ENCODE measurements at places on chromosomes 5 and 9.
A peak's percentile ranks its signal among the peaks of the same experiment; 100 is the strongest.

GRCh38 chr9:120857481-120857880 lies 14.8 kb upstream of the PSMD5 start:
- DNase-seq: no peak

GRCh38 chr5:53545744-53546143 lies 14.7 kb upstream of the NDUFS4 start:
- no peak for DNase-seq

GRCh38 chr5:67813877-67814539 lies 401.5 kb upstream of the PIK3R1 start:
- DNase-seq: no peak

DNA sequence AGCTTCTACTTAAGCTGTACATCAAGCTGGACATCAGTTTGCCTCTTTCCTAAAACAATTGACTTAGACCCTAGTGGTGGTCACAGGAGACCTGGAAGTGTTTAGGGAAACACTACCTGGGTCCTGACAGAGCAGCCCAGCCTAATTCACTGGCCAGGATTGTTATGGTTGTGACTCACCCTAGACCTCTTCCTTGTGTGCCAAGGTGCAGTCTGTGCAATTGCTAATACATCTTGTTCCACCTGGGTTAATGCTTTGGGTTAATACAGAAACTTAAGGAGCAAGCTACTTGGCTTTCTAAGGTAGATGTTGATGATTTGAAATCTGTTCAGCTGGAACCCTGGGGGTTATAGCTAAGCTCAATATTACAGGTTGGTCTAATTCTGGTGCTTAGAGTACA lies 48.7 kb upstream of the SLC46A2 start:
- no peak for DNase-seq

DNA sequence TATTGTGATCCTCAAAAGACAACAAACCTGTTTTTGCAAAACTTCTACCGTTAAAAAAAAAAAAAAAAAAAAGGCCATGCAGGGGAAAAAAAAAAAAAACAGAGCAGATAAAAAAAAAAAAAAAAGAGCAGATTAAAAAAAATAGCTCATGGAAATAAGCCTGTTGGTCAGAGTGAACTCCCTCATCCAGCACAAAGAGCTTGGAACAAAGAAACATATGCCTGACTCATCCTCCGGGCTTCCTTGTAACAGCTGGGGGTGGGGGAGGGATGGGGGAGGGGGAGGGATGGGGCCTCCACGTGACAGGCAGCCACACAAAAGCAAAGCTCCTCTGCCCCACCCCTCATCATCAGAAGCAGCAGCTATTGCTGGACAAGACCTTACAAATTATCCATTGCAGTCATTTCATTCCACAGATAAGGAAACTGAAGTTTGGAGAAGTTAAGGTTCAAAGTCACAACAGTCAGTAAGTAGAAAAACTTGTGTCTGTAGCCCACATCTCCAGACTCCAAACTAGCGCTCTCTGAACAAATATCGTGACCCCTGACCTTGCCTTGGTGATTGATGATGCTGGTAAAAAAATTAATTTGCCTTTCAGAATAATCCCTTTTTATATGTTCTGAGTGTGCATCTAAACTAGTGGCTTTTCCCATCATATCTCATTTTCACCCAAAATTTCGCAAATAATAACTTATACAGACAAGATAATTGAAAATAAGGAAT lies 38.9 kb downstream of the SLC35D2 start:
- DNase-seq: peak; percentile 3

DNA sequence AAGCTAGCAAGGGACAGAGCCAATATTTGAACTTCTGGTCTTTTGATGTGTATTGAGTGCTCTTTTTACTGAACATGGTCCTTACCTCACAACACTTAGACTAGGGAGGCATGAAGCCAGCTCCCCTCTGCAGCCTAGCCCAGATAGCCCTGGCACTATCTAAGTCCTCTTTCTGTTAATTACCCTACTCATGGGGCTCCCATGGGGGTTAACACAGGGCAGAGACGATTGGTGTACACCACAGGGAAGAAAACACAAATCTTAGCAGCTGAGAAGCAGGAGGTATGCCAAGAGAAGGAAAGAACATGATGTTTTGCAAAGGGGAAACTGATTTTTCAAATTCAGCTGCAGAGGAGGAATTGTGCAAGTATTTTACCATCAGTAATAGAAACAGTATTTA lies 383.8 kb downstream of the TMEM232 start:
- DNase-seq: no peak

GRCh38 chr5:55236800-55237199 lies 3.4 kb upstream of the CCNO start:
- no peak for DNase-seq

DNA sequence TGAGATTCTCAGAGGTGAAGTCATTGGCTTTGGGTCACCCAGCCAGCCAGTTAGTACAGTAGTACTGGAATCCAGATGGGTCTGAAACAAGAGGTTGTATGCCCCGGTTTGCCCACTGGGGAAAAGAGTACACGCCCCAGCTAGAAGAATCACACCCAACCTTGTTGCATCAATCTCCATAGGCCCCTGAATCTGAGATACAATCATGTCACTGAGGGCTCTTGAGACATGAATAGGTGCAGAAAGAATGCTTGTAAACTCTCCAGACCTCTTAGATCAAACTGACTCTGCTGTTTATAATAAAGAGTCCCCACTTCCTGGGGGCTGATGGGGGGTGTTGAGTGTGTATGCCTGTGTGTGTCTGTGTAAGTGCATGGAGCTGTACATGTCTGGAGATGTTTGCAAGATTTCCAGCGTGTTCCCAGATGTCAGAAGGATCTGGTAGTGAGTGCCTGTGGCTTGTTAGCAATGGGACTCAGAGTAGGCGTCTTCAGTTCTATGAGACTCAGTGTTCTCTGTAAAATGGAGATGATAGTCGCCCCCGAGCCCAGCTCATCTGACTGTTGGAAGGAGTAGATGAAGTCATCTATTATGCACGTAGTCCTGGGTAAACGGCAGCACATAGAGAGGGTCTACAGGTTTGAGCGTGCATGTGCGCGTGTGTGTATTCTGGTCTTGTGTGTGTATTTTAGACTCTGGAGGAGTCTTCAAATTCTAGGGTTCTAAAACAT lies 48.2 kb downstream of the COL27A1 start:
- no peak for DNase-seq

- DNase-seq: no peak
Measured at GRCh38 chr9:4837261-4838188, 44.8 kb downstream of the RCL1 start.

- no peak for DNase-seq
Measured at GRCh38 chr5:173767574-173768266, 120.4 kb upstream of the CPEB4 start.

GRCh38 chr9:36218411-36218901 lies 27.7 kb downstream of the CLTA start:
- DNase-seq: no peak

DNA sequence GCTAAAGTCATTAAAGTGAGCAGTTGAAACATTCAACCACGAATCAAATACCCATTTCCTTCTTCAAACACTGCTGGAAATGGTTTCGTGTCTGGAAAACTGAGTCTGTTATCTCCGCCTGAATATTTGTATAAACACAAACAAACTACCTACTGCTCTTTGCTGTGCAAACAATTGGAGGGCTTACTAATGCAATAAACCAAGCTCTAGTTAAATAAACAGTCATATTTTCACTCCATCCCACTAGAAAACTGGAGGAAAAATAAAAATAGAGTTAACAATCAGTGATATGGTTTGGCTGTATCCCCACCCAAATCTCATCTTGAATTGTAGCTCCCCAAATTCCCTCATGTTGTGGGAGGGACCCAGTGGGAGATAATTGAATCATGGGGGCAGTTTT lies 397.6 kb downstream of the RASEF start:
- no peak for DNase-seq

- no peak for DNase-seq
Measured at GRCh38 chr5:149437391-149438040, 58.4 kb upstream of the IL17B start.

DNA sequence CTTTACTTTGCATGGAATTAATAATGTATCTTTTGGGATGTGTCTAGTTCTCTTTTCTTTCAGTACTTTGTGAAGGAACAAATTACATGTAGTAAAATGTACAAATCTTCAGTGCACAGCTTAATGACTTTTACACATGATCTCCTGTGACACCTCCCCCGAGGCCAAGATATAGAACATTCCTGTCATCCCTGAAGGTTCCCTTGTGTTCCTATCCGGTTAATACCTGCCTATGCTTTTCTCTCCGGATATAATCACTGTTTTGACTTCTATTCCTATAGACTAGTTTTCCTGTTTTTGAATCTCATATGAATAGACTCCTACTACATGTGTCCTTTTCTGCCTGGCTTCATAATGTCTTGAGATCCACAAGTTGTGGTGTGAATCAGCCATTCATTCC lies 21.5 kb downstream of the STC2 start:
- DNase-seq: no peak
